KBM-7 (cell line): ENCODE measurements at places on chromosomes 13 and 19.

DNA sequence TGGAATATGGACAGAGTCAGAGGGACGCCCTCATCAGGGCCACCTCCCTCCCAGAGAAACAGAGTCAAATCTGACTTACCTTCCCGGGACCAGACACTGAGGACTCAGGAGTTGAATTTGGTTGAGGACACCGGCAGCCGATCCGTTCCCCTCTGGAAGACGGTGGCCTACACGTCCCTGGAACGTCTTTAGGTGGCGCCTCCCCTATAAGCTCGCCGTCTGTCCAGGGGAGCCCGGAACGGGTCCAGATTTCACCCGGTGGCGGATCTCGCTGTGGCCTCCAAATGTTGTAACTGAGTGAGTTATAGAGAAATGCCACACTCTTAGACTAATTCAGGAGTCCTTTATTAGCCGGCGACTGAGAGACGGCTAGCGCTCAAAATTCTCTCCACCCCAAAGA is 9.0 kb downstream of the TNFSF14 start:
- DNase-seq: no peak

DNA sequence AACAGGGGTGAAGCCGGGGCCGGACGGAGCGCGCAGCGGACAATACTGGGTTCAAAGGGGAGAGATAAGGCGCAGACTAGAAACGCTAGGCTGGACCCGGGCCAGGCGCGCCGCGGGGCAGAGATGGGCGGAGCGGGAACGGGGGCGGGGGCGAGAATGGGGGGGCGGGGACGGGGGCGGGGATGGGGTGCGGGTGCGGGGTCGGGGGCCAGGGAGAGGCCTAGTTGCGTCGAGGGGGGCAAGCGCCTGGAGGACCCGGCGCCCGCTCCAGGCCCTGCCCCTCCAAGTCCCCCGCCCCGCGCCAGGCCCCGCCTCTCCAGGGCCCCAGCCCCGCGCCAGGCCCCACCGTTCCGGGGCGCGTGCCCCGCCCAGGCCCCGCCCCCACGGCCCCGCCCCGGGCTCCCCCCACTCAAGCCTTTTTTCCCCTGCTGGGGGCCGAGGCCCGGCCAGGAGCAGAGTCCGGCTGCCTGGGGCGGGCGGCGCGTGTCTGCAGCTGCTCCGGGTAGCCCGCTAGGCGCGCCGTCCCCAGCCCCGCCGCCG is at the start of gene CERS4:
Gene CERS4, plus strand, starts transcription at position 449 of the 540 bp plus-strand sequence. CDS start 41,707 bp downstream, outside the sequence.
- DNase-seq: no peak

DNA sequence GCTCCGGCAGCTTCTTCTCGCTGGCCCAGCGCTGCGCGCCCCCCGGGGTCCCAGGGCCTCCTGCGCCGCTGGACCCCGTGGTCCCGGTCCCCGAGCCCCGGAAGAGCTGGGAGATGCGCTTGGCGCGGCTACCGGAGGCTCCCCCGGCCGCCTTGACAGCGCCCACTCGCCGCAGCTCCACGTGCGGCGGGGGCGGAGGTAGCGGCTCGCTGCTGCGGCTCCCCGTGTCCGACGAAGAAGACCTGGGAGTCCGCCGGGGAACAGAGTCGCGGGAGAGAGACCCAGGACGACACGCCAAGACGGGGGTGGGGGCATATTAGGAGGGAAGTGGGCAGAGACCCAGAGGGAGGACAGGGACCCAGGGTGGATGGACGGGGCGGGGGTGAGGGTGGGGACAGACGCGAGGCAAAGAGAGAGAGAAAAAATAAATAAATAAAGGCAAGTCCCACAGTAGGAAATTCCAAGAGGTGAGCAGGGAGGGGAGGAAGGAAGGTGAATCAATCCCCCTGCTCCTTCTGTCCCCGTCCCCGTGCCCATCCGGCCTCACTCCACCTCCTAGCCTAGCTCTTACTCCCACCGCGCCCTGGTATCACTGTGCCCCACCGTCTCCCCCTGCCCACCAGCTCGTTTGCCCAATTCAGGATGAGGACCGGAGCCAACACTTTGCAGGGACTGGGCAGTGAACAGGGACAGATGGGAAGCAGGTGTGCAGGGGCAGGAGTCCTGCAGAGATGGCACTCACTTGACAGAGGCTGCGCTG is 826 bp downstream of the RASIP1 start:
- DNase-seq: no peak

GRCh38 chr13:41579168-41579567 is 121.8 kb downstream of the RGCC start:
- no peak for DNase-seq

- DNase-seq: no peak
Measured at GRCh38 chr19:49442771-49443365, 1.5 kb upstream of the SLC17A7 start.

GRCh38 chr19:18814063-18814462 is 17.7 kb upstream of the UPF1 start:
- no peak for DNase-seq

GRCh38 chr19:38400361-38400760 is 2.5 kb upstream of the FAM98C start:
- DNase-seq: no peak

DNA sequence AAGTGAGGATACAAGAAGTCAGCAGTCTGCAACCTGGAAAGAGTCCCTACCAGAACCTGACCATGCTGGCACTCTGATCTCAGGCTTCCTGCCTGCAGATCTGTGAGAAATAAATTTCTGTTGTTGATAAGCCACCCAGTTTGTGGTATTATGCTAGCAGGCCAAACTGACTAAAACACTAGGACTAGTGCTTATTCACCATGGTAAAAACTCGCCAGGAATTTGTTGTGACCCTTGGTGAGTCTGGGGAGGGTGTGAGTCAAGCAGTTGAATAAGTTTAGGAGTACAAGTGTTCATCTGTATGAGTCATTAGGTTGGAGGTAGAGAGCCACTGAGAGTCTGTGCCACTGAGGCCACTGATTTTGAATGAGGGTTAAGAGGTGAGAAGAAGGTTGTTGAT is 3.6 kb downstream of the ZIK1 start:
- DNase-seq: no peak
